Trophoblast cell (in vitro differentiated cells and primary cell): ENCODE measurements at places on chromosomes 12 and 14.

DNA sequence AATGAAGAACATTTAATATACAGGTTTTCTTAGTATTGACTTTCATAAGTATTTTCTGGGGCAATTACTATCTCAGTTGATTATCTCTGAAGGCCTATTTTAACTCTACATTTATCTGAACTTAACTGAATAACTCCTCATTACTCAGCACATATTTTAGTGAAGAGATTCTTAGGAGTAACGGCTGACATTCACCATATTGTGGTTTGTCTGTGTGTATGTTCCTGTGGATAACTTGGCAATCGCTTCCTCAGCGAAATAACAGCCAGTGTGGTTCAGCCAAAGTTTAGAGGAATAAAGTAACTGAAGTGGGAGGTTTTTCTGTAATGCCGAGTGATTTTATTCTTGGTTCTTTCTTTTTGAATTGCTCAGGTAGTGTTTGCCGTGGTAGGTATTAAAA lies 168.0 kb downstream of the RAD51B start:
- H3K27me3 ChIP-seq = no peaks in the 10 kb centered on the region
- no peaks in the 10 kb centered on the region for H3K36me3 ChIP-seq
- no peaks in the 10 kb centered on the region for H3K4me1 ChIP-seq
- H3K27ac ChIP-seq = no peak overlapping the region
- no peak overlapping the region for H3K4me3 ChIP-seq

GRCh38 chr12:40238266-40238902 lies 13.6 kb downstream of the LRRK2 start:
- DNase-seq = no peak
- H3K27ac ChIP-seq = no peak overlapping the region
- H3K27me3 ChIP-seq = no peaks in the 10 kb centered on the region
- H3K36me3 ChIP-seq = no peaks in the 10 kb centered on the region

DNA sequence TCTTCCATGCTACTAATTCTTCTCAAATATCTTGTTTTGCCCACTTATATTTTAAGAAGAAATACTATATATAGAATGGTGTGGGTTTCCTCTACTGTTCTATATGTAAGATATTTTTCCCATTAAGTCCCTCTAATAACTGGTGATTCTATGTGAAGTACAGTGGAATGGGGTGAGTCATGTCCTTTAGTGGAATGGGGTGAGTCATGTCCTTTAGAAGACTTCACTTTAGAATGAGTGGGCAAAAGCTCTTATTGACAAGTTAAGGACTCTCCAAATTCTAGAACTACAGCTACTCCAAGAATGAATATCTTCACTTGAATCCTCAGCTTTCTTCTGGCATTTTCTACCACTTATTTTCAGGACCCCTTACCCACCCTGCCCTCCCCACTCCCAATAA lies 349.9 kb downstream of the ETNK1 start:
- DNase-seq = peak; percentile 15
- no peak overlapping the region for H3K4me3 ChIP-seq

DNA sequence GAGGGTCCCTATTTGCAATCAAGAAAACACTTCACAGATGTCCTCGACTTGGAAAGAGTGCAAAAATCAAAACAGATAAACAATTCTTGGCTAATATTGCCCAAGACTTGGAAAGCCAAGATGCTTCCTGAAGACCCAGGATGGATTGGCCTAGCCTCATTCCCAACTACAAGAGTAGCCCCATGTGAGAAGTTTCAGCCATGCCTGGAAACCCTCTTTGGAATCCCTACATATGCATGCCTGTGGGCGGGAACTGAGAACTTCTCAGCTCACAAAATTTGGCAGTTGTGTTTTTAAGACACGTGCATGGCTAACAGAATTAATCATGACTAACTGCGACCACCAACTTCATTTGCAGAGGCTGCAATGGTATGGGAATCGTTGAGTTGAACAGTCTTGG lies 283.2 kb upstream of the TBX3 start:
- H3K36me3 ChIP-seq = no peaks in the 10 kb centered on the region
- no peak for DNase-seq
- H3K27me3 ChIP-seq = no peaks in the 10 kb centered on the region
- no peak overlapping the region for H3K27ac ChIP-seq
- no peak overlapping the region for H3K4me3 ChIP-seq

GRCh38 chr12:130498589-130499385 lies 161.1 kb downstream of the PIWIL1 start:
- no peaks in the 10 kb centered on the region for H3K4me1 ChIP-seq
- H3K4me3 ChIP-seq = no peak overlapping the region
- no peaks in the 10 kb centered on the region for H3K27me3 ChIP-seq
- no peaks in the 10 kb centered on the region for H3K36me3 ChIP-seq

DNA sequence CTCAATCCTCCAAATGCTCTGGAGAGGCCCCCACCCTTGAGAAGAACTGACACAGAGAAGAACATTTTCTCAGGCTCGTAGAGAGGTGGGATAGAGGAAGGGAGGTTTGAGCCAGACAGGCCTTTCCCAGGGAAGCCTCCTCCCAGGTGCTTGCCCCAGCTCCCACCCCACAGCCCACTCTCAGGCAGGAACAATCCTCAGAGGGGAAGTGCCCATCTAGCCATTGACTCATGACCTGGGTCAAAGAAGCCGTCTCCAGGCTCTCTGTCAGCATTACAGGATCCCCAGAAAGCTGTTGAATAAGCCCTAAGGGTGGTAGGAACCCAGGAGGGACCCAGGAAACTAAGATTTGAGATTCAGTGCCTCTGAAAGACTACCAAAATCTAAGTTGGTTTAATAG lies 3.8 kb downstream of the AQP6 start:
- no peak overlapping the region for H3K4me3 ChIP-seq
- DNase-seq = no peak
- no peaks in the 10 kb centered on the region for H3K4me1 ChIP-seq
- H3K27me3 ChIP-seq = no peaks in the 10 kb centered on the region
- no peaks in the 10 kb centered on the region for H3K36me3 ChIP-seq

GRCh38 chr14:101862177-101862576 lies 100.7 kb downstream of the PPP2R5C start:
- no peak overlapping the region for H3K4me3 ChIP-seq
- H3K27me3 ChIP-seq = no peaks in the 10 kb centered on the region
- peaks cover 12% of the 10 kb centered on the region for H3K36me3 ChIP-seq
- DNase-seq = no peak
- no peaks in the 10 kb centered on the region for H3K4me1 ChIP-seq
